ENCODE measurements at places on chromosomes 2 and 18.

DNA sequence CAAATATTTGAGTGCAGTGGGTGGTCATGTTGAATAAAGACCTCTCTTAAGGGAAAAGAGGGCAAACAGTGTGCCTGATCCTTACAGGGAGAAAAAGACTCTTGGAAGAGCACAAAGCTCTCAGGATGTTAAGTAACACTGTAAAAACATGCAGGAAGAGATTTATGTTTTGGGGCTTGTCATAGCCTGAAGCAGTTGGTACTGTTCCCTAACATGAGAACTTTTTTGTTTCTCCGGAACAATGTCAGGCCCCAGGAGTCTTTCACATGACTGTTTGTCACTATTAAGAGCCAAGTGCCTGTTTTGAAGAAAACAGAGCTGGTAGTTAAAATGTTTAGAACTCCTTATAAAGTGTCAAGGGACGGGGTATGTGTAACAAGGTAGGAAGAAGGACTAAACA lies 83.7 kb upstream of the B3GNT2 start:
- DNase-seq = no peak

- DNase-seq = no peak
These were observed 149.4 kb upstream of the NDUFV2 start for GRCh38 chr18:8952769-8953760.

- DNase-seq = no peak
These were observed 31.5 kb downstream of the REEP1 start for GRCh38 chr2:86305915-86306254.

- DNase-seq = no peak
These were observed 466.7 kb upstream of the MYT1L start for GRCh38 chr2:2797797-2798196.

DNA sequence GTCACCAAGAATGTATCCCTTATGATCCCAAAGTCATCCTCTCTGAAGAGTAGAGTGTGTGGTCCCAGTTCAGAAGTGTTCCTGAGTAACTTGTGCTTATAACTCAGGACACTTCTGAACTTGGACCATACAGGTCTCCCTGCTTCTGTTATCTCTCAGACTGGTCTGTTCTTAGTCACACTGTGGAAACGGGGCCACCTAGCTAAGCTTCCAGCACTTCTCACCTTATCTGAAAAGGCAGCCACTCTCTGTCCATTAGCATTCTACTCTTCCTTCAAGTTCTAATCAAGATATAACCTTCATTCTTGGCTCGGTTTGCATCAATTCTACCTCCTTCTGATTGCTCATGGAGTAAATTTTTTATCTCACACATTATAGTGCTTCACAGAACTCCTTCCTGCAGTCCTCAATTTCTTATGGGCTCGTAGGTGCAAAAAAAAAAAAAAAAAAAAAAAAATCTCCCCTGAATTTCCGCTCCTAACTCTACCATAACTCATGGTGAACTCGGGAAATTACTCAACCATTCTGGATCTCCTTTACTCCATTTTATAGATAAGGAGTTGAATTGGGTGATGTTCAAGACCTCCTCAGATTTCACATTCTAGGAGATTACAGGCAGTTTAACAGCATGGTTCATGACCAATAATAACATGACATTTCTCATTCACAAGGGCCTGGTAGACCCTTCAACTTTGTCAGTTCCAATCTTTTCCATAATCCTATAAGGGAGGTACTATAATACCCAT lies 108.4 kb downstream of the TACR1 start:
- DNase-seq = no peak

GRCh38 chr2:20065885-20066602 lies 14.6 kb upstream of the LAPTM4A start:
- no peak for DNase-seq

GRCh38 chr2:230868947-230869913 lies 4.5 kb downstream of the ITM2C start:
- DNase-seq = no peak

All from Jurkat, Clone E6-1 (cell line).